Glomerular endothelial cell (primary cell): ENCODE measurements at places on chromosomes 6 and 20.

- no peak for DNase-seq
These were observed 48.1 kb downstream of the KCNS1 start for GRCh38 chr20:45052698-45053429.

DNA sequence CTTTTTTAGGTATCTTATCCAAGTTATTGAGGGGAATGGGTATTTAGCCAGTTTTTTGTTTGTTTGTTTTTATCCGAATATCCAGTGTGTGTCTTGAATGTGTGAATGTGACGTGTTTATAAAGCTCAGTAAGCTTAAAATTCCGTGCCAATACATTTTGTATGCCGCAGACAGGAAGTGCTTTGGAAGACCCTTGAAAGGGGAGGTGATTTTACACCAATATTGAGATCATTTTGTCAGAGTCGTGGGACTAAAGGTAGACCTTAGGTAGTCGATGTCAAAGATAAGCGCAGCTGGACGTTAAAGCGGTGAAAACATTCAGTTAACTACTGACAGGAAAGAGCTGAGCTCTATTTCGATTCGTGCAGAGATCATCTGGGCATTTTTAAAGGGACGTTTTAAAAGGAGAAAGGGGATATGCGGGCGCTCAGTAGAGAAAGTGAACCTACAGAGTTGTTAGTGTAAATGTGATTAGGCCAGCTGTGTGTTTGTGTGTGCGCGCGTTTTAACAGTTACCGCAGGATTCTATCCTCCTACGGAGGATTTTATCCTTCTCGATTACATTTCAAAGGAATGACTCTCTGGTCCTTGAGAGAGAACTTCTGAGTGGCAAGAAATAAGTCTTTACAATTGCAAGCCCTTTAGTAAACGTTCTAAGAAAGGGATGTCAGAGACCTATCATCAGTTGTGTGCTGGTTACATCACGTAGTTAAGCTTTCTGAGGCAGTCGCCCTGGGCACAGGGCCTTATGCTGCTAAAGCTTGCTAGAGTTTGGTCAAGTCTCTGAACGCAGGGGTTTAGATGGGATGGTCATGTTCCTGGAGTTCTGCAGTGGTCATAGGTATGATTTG is 625 bp upstream of the ECHDC1 start:
- peak; percentile 18 for DNase-seq

DNA sequence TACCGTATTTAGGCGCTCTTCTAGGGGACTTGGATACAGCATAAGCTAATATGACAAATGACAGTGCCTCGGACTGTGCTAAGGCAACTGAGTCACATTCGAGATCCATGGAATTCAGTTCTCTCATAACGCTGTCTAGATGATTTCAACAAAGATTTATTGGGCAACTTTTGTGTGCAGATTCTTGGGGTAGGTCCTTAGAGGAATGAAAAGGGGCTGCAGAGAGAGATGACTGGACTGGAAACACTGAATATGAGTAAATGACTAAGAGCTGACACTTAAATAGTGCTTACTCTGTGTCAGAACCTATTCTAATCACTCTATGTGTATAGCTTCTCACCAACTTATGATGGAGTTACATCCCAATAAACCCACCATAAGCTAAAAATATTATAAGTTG is 36.4 kb upstream of the MARCKS start:
- no peak for DNase-seq

DNA sequence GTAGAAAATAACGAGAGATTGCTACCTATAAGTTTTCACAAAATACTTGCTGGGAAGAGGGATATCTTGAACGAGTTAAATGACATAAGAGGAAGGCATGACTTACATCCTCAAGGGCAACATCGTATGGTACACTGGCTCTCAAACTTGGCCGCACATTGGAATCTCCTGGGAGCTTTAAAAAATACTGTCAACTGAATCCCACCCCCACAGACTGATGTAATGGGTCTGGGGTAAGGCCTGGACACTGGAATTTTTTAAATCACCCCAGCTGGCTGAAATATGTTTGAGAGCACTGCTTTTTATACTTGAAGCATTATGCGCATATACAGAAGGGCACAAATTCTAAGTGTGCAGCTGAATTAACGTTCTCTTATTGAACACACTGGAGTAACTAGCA is 8.0 kb upstream of the TSHZ2 start:
- no peak for DNase-seq

DNA sequence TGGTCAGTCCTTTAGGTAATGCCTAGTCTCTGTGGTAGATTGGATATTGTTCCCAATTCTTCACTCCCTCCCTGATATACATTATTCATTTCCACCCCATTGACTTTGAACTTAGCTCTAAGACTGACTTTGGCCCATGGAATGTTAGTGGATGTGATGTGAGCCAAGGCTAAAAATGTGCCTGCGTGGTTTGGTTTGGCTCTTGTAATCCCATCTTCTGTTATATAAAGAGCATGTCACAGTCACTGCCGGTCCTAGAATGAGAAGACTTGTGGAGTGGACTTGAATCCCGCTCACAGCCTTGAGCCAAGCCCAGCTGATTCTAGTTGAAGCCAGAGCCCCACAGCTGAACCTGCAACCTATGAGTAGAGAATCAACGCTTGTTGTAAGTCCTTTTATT is 23.6 kb upstream of the DNAAF9 start:
- no peak for DNase-seq

DNA sequence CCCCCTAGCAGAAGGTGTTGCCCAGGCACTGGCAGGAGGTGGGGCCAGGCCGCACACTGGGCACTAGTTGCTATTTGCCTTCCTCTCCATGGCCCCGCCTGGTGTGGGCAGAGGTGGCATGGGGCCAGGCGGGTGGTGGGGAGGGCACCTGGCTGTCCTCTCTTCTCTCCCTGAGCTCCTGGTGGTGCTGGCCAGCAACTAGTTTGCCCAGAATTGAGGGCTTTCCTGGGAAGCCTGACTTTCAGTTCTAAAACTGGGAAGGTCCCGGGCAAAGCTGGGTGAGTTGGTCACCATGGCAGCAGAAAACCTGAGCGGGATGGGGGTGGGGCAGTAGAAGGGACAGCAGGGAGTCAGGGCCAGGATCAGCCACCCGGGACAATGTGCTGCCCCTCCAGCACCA is 48.2 kb downstream of the RBM38 start:
- no peak for DNase-seq

GRCh38 chr6:138757136-138757535 is 16.4 kb upstream of the CCDC28A start:
- no peak for DNase-seq

- DNase-seq = no peak
These were observed 53.0 kb downstream of the SRC start for GRCh38 chr20:37398750-37399621.

GRCh38 chr20:815914-816606 is 17.5 kb upstream of the FAM110A start:
- no peak for DNase-seq

GRCh38 chr6:167736486-167737204 is 90.1 kb upstream of the AFDN start:
- no peak for DNase-seq

DNA sequence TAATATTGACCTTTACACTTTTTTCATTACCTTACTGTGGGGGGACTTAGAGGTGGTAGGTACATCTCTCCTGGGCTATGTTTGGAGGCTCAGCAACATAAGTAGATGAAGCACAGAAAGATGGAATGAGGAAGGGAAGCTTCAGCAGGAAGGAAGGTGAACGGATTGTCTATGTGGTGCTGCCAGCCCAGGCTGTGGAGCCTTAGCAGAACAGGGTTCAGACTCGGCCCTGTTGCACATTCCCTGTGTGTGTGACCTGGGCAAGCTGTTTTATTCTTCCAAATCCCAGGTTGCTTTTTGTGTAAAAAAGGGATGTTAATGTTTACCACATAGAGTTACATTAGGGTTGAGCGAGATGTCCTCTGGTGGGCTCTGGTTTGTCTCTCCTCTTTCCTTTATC is 41.2 kb downstream of the ANKS1A start:
- no peak for DNase-seq

- DNase-seq = no peak
These were observed 460.4 kb upstream of the SOX4 start for GRCh38 chr6:21132856-21133838.

GRCh38 chr20:49684335-49684997 is 29.2 kb downstream of the B4GALT5 start:
- DNase-seq = no peak

- DNase-seq = no peak
These were observed 20.6 kb downstream of the JARID2 start for GRCh38 chr6:15266423-15266996.

DNA sequence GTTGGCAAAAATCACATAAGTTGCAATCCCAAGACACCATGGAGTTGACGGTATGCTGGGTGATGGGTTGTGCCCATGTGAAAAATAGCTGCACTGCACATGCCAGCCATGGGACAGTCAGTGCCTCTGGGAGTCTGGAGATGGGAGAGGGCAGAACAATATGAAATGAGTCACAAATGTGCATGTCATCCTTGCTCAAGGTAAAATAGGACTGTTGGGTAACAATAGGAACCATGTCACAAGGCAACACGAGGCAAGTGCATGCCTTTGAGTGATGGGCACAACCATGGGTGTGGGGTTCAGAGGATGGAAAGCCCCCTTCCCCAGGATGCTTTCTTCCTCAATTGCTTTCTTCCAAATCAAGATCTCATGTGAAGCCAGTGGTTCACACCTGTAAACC is 70.5 kb upstream of the PIM1 start:
- no peak for DNase-seq

GRCh38 chr6:120447605-120448004 is 886.7 kb downstream of the TBC1D32 start:
- DNase-seq = no peak

DNA sequence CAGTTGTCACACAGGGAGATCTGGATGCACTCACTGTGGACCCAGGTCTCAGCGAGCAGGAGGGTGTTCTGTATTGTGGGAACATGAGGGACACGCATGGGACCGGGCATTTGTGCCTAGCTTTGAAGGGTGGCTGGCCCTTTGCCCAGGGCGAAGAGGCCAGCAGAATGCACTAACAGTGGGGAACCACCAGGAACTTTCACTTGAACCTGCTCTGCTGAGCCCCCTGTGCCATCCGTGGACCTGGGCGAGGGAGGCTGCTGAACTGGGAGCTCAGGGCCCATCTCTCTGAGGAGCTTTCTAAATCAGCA is 1.2 kb upstream of the ULBP2 start:
- no peak for DNase-seq

GRCh38 chr6:157535340-157536222 is 154.6 kb downstream of the ZDHHC14 start:
- peak; percentile 71 for DNase-seq

DNA sequence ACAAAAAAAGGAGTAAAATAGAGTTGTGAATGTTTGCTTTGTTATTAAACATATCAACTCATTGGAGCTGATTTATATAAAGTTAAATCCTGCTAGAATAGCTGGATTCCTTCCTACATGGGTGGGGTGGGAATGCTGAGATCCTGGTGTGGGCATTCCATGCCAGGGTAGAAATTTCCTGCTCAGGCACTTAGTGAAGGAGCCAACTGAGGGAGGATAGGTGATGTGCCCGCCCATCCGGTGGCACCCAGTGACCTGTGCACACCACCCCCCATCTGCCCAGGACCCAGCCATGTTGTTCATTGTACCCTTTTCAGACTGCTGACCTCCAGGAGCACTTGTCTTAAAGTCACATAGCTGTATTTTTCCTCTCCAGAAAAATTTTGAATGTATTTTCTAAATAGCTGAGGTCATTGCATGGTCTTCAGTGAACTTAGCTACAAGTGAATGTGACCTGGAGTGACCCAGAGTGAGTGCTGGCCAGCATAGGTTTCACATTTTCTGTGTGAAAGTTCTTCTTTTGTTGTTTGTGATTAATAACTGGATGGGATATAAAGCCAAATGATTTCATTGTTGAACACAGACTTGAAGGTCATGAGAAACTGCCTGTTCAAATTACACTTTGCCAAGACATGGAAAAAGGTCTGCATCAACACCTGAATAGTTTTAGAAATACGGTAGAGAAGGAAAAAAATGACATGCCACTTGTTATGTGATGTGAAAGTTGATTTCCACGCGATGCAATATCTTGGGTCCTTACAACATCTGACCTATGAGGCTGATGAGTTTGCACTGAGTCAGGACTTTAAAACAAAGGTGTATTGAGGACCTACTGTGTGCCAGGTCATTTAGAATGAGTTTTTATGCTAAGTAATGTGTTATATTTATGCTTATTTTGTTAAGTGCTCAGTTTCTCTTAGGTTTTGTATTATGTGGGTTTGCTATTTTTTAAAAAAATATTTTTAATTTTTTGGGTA is 77.2 kb downstream of the UTRN start:
- no peak for DNase-seq

DNA sequence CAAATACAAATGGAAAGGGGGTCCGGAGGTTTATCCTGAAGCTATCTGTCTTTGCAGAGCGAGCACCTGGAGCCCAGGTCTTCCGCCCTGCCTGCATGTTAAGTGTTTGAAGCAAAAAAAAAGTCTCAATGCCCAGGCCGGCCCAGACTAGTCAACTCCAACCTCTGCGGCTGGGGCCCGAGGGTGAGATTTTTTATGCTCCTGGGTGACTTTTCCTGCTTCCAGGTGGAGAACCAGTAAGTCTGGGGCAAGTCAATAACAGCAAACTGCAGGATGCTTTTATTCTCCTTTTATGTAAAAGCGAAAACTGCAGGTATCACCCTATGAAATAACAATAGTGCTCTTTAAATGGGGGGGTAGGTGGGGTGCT is 2.0 kb upstream of the ZBP1 start:
- no peak for DNase-seq

DNA sequence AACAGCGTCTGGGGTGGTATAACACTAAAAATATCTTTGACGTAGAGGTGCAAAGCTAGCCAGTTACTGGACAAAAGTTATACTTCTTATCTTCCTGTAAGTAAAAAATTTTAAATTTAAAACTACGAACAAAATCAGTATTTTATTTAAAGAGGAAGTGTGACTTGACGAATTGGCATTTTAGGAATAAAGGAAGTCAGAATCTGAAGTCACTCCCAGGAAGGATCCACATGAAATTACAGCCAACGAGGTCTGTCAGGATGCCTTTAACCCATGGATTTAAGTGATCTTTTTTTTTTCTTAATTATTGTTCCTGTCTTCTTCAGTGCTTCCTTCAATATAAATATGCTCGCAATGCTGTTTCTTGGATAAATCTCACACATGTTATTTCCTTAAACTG is 27.2 kb upstream of the SNX9 start:
- no peak for DNase-seq

DNA sequence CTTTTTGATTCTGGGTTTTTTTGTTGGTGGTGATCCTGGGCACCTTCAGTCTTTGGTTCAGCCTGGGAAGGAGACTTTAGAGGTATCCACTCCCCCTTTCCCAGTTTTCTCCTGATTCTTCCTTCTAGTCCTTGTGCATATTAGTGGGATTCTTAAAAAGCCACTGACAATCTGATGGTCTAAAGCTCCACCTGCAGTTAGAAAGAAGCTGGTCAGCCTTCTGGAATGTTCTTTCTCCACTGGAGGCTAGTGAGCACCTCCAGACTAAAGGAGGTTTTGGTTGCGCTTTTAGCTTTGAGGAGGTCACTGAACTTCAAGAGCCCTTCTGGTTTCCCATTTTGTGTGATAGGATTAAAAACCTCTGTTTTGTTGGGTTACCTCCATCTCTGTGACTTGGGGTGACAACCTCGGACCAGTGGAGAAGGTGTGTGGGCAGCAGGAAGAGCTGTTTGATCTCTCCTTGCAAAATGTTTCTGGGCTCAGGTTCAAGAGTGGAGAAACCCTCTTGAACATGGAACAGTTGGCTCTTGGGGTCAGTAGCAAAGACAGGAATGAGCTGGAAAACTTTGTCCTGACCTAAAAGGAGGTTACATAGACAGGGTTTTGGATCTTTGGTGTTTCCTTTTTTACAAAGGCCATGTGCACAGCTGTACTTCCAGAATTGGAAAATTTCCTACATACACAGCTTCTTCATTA is 29.0 kb downstream of the JARID2 start:
- no peak for DNase-seq
